ENCODE measurements at places on chromosomes 11 and 22.

GRCh38 chr11:29495676-29496075, 521.2 kb downstream of the KCNA4 start:
- DNase-seq = no peak

DNA sequence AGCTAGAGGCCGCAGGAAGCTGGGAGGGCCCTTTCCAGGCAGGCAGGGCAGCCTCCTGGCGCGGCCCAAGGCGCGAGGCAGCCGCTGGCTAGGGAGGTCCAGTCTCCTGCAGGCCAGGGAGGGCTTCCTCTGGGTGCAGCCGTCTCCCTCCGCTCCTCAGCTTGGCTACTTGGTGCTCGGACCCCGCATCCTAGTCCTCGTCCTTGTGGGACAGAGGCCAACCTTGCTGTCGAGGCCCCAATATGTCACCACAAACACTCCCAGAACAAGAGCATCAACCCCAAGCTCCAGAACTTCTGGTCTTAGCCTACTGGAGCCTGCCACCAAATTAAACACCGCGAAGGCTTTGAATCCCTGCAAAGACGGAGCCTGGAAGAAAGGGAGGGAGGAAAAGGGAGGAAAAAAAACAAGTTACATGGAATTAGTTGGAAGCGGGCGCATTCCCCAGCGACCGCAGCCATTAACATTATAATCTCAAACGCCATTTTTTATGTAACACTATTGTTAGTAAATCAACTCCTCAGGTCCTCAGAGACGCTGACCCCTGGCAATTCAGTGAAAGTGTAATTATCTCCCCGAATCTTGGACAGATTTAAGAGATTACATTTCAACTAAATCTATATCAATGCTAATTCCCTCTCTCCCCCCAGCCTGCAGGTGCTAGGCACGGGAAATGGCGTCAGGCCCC, 12.7 kb upstream of the PAX6 start:
- DNase-seq = no peak

GRCh38 chr11:112794331-112794846, 166.8 kb upstream of the NCAM1 start:
- no peak for DNase-seq

GRCh38 chr11:70543611-70544010, 145.3 kb downstream of the CTTN start:
- DNase-seq = no peak

DNA sequence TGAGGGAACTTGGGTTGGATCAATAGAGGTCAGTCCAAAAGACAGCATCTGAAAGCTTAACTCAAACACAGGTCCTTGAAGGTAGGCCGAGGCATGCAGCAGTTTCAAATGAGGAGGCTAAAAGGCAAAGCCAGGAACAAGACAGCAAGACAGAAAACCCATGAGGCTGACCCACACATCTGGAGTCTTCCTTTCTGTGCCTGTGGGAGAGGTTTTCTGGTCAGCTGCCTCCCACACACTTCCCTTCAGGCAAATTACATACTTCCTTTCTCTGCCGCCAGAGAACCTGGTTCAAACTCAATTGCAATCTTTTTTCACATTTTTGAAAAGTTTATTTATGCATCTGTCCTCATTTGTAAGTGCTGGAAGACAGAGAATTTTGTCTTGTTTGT, 29.8 kb upstream of the CRTAM start:
- no peak for DNase-seq

Measured in T-helper 17 cell (primary cell).